ENCODE measurements at places on chromosomes 16 and 17. TPM values are rescaled to one million over a fixed set of nuclear protein-coding genes. Genes with fewer than 3 reads are reported as not detected.

The ITGAE gene
- 23.0 TPM for total RNA-seq

The C1QTNF8 gene
- not detected for total RNA-seq

The TMEM100 gene
- total RNA-seq = not detected

The EVI2A gene
- 44.4 TPM for total RNA-seq

The ARHGDIG gene
- not detected for total RNA-seq

The CEP95 gene
- 282 TPM for total RNA-seq

The CDC42EP4 gene
- total RNA-seq = 3.5 TPM

The SOX15 gene
- total RNA-seq = not detected

The STX1B gene
- total RNA-seq = 2.7 TPM

The KRT33B gene
- not detected for total RNA-seq

The TMC8 gene
- 312 TPM for total RNA-seq

The COQ9 gene
- total RNA-seq = 8.1 TPM

The KIAA0513 gene
- total RNA-seq = 10.3 TPM

The TNFRSF13B gene
- not detected for total RNA-seq

The DCTPP1 gene
- 5.5 TPM for total RNA-seq

The MEIOB gene
- not detected for total RNA-seq

The ADGRG3 gene
- total RNA-seq = 0.14 TPM

The P2RX5 gene
- 18.7 TPM for total RNA-seq

The TBX6 gene
- 0.16 TPM for total RNA-seq

The PSMC3IP gene
- total RNA-seq = 4.1 TPM

The TP53TG3E gene
- total RNA-seq = not detected

The ORC6 gene
- total RNA-seq = 4.7 TPM

The PRR29 gene
- 0.24 TPM for total RNA-seq

The OTOA gene
- total RNA-seq = not detected

The TMEM92 gene
- total RNA-seq = not detected

The SERPINF2 gene
- 0.22 TPM for total RNA-seq

The SMG6 gene
- 37.8 TPM for total RNA-seq

The GGNBP2 gene
- total RNA-seq = 193 TPM

The FOXO3B gene
- 5.7 TPM for total RNA-seq

The MRPS7 gene
- total RNA-seq = 42.0 TPM

The MYLK3 gene
- total RNA-seq = not detected

The CCL1 gene
- total RNA-seq = not detected

The ZSCAN10 gene
- 0.62 TPM for total RNA-seq

The EDC4 gene
- total RNA-seq = 169 TPM

The SRRM2 gene
- total RNA-seq = 1,249 TPM

The HOXB9 gene
- total RNA-seq = not detected

Data from CD8-positive, alpha-beta T cell (primary cell).